H4 (cell line): ENCODE measurements at places on chromosomes 5 and 9. TPM values are rescaled to one million over a fixed set of nuclear protein-coding genes. Genes with fewer than 3 reads are reported as not detected.

Gene RLN2
- total RNA-seq: not detected in 2 replicates

DNA sequence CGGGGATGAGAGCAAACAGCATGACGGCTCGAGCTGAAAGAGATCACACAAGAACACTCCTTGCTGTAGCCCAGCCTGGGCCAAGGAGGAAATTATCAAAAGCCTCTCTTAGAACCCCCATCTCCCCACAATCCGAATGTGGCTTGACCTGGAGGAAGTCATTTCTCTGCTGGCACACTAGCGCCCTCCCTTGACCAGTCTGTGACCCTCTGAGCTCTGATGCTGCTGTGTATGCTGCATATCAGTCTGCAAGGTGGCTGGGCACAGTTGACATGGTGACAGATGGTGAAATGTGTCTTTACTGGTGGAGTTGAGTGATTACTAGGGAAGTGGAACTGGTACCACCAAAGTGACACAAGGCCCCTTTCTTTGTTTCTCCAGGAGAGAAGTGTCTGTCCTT, 3.3 kb downstream of the SLC46A2 start:
- no peak for DNase-seq

Gene DRD1
- total RNA-seq: 0.25 and 0.29 TPM in 2 replicates

DNA sequence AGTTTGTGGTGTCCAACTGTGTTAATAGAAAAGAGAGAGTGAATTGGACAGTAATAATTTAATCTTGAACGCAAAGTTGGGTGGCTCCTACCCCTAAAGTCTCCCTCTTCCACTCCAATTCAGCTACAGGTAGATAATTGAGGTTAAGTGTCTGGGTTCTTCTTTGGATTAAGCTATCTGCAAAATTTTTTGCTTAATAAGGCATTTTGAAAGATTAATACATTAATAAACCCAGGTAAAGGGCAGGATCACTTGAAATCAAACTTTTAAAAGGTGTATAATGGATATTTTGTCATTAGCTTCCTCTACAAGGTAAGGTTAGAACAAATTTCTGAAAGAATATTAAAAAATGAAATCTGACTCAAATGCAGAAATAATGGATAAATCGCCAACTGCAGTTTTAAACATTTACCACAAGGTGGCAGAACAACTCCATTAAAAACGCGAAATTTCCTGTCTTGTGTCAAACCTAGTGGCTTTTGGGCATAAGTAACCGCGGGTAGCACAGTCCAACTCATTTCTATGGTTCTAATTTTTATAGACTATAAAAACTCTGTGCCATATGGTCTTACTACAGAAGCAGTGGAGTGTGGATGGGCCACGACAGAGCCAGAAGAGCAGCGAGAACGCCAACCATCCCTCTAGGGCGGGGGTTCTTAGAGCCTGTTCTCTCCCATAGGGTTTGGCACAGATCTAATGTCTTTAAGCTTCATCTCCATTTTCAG, 276.5 kb downstream of the ARHGEF28 start:
- peak; percentile 60 for DNase-seq

- no peak for DNase-seq
These were observed 2.3 kb upstream of the INIP start for GRCh38 chr9:112720113-112720780.

GRCh38 chr9:37641331-37641730, 9.4 kb upstream of the FRMPD1 start:
- no peak for DNase-seq

DNA sequence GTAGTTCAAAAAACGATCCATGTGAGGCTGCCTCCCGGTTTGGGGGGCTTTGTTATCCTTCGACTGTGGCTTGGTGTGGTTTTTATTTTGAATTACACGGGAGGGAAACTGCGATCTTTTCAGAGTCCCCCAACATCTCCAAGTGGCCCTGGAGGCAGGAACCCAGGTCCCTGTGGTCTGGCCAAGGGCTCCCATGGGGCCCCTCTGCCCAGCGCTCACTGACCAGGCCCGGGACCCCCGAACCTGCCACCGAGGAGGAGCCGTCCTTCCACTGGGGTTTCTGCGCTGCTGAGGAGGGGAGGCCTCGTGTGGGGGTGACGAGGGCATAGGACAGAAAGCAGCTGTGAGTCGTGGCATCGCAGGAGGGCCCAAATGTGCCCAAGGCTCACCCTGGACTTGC, 18.1 kb upstream of the SCGB3A1 start:
- no peak for DNase-seq

Gene SHISAL2B
- total RNA-seq: not detected in 2 replicates

DNA sequence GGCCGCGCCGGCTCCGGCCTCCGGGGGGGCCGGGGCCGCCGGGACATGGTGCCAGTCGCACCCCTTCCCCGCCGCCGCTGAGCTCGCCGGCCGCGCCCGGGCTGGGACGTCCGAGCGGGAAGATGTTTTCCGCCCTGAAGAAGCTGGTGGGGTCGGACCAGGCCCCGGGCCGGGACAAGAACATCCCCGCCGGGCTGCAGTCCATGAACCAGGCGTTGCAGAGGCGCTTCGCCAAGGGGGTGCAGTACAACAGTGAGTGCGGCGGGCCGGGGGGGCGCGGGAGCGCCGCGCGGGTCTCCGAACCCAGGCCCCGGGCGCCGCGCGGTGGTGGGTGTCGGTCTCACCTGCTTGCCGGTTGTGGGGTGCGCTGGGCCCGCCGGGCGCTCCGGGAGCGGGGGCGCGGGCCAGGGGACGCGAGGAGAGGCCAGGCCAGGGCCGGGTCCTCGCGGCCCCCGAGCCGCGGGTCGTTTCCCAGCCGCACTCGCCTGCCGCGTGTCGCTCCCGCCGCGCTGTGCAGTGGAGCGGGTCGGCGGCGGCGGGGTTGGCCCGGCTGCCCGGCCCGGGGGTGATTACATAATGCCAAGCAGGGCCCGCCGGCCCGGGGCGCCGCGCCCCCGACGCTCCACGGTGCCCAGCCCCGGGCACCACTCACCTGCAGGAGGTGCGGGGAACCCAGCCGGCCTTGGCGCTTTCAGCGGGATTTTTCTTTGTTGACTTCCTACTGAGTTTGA, 492 bp downstream of the RABL6 start:
- DNase-seq: no peak

Gene DMRTA1
- total RNA-seq: 0.54 and 1.4 TPM in 2 replicates

DNA sequence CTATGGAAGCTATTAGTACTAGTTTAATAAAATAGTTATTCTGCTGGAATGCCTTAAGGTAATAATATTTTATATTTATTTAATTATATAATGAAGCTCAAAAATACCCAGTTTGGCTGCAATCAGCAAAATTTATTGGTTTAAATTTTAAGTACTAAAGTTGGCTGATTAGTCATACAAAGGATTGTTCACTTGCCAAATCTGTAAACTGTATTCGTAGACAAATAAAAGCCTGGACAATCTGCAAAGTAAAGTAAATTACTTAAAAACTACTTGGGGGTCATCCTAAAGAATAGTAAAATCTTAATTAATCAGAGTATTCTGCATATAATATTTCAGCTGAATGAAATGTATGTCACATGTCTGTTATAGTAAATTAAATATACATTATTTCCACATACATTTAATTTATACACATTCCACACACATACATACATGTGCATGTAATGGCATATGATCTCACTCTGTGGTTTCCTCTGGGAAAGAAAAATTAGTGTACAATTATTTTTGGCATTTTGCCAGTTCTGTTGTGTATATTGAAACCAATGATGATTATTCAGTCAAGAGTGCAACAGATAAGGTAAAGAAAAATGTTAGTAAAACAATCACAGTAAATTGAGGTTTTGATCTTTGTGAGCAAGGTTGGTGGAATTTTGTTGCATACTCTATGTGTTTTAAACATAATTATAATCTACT, 455.9 kb downstream of the CDH9 start:
- no peak for DNase-seq

DNA sequence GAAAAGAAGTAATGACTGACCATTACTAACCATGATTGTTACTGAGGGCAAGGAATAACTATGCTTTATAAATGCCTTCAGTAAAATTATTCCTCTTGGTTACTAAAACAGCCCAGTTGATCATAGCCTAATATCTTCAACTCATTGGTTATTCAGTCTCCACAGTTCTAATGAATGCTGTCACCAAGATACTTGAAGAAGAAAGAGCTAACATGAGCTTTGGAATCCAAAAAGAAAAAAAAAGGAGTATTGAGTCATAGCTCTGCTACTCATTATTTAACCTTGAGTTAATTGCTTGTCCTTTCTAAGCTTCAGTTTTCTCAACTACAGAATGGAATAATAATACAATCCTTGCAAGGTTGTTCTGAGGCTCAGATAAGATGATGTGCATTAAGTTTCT, 187.7 kb downstream of the BRINP1 start:
- no peak for DNase-seq

Gene SHROOM1
- total RNA-seq: 0.91 and 9.0 TPM in 2 replicates

GRCh38 chr9:37650299-37650872, 368 bp upstream of the FRMPD1 start:
- no peak for DNase-seq

DNA sequence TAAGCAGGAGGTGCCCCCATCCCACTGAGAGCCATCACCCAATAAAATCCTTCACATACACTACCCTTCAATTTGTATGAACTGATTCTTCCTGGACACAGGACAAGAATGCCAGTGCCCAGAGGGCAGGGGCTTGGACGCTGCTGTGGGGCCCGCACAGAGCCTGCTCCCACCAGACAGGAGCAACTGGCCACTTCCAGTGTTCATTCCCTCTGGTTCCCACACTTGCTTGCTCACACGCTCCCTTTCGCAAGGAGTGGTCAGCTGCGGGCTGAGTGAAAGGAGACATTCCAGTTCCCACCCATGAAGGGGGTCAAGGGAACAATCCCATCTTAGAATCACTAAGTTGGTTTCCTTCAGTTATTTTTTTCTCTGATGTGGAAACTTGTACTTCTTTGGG, 314.5 kb upstream of the ACO1 start:
- no peak for DNase-seq
